ENCODE measurements at places on chromosomes 1 and 21. TPM values are rescaled to one million over a fixed set of nuclear protein-coding genes. Genes with fewer than 3 reads are reported as not detected.

The FCGR2B gene
- 14.2 TPM for total RNA-seq

GRCh38 chr1:8428441-8428840 lies 110.5 kb downstream of the SLC45A1 start:
- no peak for DNase-seq

DNA sequence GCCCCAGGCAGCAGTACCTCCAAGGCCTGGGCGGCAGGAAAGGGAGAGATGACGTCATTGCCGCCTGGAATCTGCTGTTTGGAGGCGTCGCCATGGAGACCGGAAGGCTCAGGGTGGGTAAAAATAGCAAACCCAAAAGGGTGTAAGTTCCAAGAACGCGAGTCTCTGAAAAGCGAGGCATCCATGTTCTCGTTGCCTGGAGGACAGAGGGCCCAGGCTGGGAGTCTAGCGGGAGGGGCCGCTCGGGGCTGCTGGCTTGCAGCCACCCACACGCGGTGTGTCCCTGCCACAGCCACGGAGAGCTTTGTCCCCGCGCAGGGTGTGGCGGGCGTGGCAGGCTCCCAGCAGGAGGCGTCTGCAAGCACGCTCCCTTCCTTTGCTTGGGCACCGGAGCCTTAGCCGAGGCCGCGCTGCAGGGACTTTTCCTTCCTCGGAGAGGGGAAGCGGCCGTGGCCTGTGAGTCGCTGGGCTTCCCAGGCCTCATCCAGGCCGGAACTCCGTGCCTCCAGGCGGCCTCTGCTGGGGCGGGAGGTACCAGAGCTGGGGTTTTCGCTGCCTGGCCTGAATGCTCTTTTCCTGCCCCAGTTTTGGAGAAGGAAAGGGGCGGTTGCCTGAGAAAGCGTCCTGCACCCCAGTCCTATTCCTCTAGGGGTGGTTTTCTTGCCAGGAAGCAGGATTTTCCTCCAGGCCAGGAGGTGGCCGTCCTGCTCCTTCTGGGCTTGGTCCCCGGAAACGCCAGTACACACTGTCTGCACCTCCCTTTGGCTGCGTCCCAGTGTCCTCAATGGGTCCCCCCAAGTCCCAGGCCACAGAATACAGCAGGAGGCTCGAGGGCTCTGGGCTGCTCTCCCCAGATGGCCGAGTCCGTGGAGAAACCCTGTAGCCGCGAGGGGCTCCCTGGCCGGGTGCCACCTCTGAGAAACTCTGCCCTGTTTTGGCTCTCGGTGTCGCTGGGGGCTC lies 15.3 kb upstream of the SKI start:
- DNase-seq, result peak; percentile 98

GRCh38 chr1:73104749-73105148 lies 822.4 kb upstream of the NEGR1 start:
- no peak for DNase-seq

The HPDL gene
- total RNA-seq, result 0.50 TPM

The MIXL1 gene
- not detected for total RNA-seq

- DNase-seq, result no peak
These were observed 119.3 kb upstream of the ZC3H12A start for GRCh38 chr1:37354876-37355650.

- DNase-seq, result peak; percentile 66
These were observed 725 bp downstream of the SLC25A33 start for GRCh38 chr1:9539829-9540550.

- DNase-seq, result no peak
These were observed 97.3 kb downstream of the LMX1A start for GRCh38 chr1:165259236-165259635.

The GJA4 gene
- total RNA-seq, result 25.5 TPM

DNA sequence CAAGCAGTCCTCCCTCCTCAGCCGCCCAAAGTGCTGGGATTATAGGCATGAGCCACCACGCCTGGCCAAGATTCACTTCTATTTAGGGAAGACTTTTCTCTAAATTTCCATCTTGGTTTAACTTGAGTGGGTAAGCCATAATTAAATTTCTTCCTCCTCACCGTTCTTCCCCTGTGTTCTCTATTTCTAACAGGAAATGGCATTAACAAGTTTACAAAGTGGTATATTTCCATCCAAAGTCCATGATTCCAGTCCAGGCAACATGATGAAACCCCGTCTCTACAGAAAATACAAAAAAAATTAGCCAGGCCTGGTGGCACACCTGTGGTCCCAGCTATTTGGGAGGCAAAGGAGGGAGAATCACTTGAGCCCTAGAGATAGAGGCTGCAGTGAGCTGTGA lies 92.1 kb downstream of the ZFYVE9 start:
- DNase-seq, result no peak

GRCh38 chr1:11394592-11395245 lies 84.2 kb upstream of the DISP3 start:
- no peak for DNase-seq

GRCh38 chr1:184399192-184399847 lies 12.5 kb downstream of the C1orf21 start:
- no peak for DNase-seq

DNA sequence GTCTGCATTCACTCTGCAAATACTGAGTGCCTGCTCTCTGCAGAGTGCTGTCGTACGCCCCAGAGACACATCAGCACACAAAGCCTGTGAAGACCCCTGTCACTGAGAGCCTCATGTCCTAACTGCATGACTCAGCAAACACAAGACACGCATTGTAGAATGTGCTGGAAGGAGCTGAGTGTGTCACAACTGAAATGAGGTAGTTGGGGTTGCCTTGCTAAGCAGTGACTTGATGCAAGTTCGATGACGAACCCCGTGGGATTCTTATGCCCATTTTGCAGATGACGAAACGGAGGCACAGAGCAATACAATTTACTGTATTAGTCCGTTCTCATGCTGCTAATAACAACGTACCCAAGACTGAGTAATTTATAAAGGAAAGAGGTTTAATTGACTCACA lies 65.1 kb downstream of the RIPK4 start:
- no peak for DNase-seq

- DNase-seq, result no peak
These were observed 11.4 kb upstream of the BCAR3 start for GRCh38 chr1:93692983-93693591.

DNA sequence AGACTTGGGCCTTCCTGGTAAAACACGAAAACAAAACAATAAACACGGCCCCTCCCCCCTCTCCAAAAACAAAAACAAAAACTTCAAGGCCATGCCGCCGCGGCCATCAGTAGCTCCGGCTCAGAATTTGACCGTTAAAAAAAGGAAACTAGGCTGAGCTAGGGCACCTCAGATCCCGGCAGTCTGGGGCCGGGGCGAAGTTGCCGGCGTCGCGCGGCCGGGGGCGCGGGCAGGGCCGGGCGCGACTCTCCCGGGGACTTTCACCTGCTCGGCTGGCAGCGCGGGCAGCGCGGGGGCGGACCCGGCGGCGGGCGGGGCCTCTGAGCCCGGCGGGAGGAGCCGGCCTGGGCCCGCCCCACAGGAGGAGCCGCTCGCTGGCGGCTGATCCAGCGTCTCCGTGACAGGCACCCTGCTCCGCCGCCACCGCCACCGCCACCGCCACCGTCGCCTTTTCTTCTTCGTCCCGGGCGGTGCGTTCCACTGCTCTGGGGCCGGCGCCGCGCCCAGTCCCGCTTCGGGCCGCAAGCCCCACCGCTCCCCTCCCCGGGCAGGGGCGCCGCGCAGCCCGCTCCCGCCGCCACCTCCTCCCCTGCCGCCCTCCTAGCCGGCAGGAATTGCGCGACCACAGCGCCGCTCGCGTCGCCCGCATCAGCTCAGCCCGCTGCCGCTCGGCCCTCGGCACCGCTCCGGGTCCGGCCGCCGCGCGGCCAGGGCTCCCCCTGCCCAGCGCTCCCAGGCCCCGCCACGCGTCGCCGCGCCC lies at the start of gene NOS1AP:
NOS1AP (plus strand) TSS at position 358 of the 760 bp plus-strand sequence. CDS start 487 bp downstream, outside the sequence.
- peak; percentile 85 for DNase-seq

The RGS7 gene
- total RNA-seq, result not detected

The SLC1A7 gene
- total RNA-seq, result 0.85 TPM

- no peak for DNase-seq
These were observed 21.5 kb downstream of the RAP1GAP start for GRCh38 chr1:21647431-21648351.

The MMEL1 gene
- 0.47 TPM for total RNA-seq

- DNase-seq, result peak; percentile 43
These were observed 47.0 kb upstream of the BCAR3 start for GRCh38 chr1:93728480-93729131.

The RNF186 gene
- total RNA-seq, result not detected

GRCh38 chr1:63320022-63320721 lies 2.2 kb upstream of the FOXD3 start:
- no peak for DNase-seq

DNA sequence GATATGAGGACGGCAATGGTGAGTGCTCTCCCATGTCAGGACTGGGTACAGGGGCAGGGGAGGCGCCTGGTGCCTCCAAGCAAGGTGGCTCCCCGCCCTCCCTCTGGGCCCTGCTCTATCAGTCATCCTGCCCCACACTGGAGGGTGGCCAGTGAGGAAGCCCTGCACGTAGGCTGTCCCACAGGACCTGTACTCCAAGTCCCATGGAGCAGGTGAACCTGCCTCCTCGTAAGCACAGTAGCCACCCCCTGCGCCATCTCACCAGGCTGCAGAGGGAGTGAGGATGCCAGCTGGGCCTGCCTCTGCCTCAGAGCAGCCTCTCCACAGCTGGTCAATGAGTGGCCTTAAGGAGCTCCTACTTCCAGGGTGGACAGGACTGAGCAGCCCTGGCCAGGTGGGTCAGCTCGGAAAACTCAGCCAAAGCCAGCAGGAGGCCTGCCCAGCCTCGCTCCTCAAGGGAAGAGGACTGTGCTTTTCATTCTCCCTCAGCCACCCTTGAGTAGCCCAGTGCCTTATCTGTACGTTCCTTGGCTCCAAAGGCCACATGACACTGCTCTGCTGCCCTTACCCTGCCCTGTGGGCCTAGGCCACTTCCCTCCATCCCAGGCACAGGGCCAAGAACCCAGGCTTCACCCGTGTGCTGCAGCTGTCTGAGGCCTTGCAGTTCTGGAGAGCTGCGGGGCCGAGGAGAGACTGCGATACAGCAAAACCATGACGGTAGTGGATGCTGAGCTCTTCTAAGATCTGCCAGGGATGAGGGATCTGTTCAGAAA lies 39.6 kb downstream of the SLC45A1 start:
- DNase-seq, result no peak
